ENCODE measurements at places on chromosomes 7 and 10.

- no peak for DNase-seq
These were observed 179.7 kb downstream of the PRKCQ start for GRCh38 chr10:6400331-6400730.

DNA sequence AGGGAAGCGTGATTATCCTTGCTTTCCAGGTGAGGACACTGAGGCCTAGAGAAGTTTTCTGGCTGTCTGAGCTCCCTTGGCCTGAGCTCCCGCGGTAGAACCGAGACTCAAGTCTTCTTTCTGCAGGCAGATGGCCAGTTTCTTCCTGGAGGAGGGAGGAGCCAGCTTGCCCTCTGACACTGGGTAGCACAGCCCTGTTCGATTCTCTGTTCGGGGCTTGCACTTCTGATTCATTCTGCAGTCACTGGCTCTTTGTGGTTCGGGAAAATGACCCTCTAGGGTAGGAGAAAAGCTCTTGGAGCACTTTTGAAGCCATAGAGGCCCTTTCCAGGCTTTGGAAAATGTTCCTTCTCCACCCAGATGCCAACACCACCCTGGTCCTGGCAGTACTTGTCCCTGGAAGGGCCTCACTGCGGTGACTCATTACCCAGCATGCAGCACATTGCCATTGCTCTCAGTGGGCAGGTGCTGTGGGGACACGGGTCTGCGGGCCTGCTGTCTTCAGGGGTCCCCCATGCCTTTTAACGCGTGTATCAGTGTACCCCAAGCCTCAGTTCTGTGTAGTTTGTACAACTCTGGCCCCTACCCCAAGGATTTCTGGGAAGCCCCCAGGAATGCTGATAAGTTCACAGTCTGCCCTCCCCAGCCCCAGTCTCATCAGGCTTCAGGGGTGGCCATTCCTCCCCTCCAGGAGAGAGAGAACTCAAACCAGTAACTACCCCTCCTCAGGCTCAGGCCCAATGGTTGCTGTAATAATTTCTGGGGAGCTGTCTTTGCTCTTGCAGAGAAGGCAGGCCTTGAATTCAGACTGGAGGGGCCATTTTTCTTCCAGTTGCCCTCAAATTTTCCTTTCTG, 11.9 kb downstream of the CHST3 start:
- DNase-seq = no peak

DNA sequence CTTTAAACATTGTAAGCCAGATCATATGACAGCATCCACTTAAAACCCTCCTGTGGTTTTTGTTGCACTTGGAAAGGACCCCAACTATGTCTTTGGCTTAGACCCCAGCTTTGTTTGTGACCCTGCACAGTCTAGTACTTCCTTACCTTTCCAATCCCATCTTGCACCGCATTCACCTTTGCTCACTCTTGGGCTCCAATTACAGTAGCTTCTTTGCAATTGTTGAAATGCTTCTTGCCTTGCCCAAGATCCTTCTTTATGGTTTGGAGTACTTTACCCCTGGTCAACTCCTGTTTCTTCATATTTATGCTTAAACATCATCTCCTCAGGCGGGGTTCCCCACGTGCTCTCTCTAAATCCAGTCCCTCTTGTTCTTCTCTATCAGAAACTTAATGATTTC, 162.6 kb downstream of the PTEN start:
- no peak for DNase-seq

DNA sequence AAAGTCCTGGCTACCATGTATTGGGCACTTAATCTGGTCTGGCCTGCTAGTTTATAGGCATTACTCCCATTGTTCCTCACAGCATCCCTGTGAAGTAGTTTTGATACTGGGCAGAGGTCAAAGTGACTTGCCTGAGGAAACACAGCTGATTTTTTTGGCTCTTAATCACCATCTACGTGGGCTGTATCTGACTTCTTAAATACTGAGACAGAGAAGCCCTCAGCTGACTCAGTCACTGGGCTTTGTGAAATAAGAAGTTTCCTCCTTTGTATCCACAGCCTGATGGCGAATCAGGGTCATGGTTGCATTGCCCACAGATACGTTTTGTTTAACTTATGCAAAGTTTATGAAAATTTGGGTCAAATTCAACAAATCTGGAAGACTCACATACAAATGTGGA, 13.2 kb downstream of the TACR2 start:
- no peak for DNase-seq

Data from stimulated activated CD8-positive, alpha-beta memory T cell treated with anti-CD3 and anti-CD28 coated beads, Interleukin-4, amount 100 ng/mL, for 4 hours (primary cell).